Non-pigmented ciliary epithelial cell (primary cell): ENCODE measurements at places on chromosomes 5 and 9.
A peak's percentile ranks its signal among the peaks of the same experiment; 100 is the strongest.

DNA sequence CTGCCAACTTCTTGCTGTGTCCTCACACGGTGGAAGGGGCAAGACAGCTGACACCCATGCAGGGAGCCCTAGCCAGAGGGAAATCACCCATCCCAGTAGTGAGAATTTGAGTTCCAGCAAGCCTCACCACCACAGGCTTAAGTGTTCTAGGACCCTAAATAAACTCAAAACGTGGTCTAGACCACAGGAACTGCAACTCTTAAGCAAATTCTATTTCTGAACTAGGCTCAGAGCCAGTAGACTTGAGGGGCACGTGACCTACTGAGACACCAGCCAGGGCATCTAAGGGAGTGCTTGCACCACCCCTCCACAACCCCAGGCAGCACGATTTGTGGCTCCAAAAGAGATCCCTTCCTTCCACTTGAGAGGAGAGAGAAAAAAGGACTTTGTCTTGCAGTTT lies 96.0 kb upstream of the PHF24 start:
- no peak for DNase-seq

- no peak for DNase-seq
Observed at GRCh38 chr5:150496534-150496933, 11.4 kb upstream of the NDST1 start.

DNA sequence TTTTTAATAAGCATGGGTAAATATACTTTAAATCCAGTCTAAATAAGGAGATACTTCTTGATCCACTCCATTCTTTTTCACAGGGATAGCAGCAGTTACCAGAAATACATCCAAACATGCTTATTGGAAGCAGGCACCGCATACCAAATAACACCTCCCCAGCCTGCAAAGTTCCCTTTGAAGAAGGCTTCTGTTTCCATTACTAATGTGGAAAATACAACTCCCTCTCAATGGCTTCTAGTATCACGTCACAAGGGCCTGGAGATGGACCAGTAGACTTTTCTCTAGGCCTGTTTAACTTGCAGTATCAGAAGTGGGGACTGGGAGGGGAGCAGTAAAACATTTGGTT lies 20.8 kb downstream of the TMEM245 start:
- DNase-seq = no peak

GRCh38 chr5:73668017-73668416 lies 42.0 kb downstream of the ARHGEF28 start:
- DNase-seq = no peak

DNA sequence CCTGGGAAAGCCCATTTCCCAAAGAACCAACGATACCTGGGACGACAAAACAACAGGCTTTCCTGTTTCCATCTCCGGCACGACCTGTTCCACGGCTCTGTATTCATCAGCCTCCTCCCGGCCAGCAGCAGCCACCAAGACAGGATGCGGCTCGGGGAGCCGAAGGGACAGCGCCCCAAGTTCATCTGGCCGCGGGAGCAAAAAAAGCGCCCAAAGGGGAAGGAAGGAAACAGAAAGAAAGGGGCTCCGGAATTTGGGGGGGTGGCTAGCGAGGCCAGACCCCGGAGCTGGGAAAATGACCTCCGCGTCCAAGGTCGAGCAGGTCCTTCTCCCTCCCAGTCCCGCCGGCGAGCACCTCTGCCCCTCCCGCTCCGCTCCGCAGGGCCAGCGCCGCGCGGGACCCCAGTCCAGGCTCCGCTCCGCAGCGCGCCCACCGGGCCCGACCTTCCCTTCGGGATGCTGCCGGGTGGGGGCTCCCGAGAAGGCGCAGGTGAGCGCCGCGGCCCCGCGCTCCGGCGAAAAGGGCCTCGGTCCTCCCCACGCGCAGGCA lies 608 bp downstream of the ELOVL7 start:
- no peak for DNase-seq

DNA sequence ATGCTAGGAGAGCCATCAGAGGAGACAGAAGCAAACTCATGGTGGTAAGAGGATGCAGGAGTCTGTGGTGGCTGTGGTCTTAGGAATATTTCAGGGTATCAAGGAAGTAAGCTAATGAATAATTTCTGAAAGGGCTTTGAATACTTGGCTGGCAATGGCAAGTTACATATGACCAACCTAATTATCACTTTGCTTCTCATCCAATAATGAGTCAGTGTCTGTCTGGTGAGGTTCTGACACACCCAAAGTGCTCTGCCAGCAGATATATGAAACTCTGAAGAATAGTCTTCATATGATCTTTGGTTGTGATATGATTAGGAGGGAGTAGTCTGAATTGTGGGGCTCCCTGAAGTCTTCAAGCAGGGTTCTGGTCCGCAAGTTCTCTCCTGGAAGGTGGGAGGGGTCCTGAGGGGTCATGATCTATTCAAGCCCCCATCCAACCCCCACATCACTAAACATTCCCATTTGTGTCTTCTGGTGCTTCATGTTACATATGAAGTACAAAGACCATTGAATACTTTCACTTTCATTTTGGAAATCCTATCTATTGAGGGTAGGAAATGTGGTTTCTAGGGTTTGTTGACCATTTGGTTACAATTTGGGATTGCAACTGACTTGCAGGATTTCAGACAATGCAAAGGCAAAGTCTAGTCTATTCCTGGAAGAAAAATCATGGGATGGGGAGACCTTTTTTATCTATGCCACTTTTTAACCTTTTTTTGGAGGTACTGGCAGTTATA lies 199.9 kb upstream of the CDKN2B start:
- no peak for DNase-seq

GRCh38 chr5:140169410-140169809 lies 5.6 kb upstream of the CYSTM1 start:
- DNase-seq = no peak

DNA sequence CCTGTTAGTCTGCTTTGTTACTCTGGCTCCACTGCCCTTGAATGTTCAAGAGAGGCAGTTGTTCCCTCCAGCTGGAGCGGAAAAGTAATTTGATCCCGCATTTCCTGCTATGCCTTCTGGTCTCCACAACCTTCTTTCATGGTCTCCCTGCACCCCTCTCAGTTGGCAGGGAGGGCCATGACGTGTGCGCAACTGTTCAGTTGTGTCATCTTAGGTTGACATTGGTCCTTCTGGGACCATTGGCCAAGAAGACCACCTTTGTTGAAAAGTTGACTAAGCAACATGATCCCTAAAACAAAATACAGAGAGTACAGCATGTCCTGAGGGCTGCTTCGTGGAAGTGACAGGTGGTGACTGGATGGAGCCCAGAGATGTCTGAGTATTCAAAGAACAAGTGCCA lies 192.5 kb upstream of the TUT7 start:
- DNase-seq = no peak

- DNase-seq = no peak
Observed at GRCh38 chr5:31680528-31680927, 41.6 kb downstream of the PDZD2 start.

DNA sequence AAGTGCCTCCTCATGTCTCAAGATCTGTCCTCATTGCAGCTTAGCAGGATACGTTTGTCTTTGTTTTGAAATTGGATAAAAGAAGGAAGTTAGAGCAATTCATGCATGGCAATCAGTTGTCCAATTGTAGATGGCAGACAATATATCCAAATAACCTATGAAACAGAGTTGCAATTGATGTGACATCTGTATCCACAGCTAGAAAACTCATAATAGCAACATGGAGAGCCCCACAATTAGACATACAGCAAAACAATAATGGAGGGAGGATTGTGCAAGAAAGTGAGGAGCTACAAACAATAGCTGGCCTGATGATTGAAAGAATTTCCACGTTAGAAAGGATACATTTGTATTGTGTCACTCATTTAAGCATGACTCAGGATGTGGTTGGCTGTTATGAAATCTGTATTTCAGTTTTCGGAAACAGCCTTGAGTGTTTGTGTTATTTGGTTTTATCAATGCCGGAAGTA lies 132.0 kb downstream of the FAM174A start:
- DNase-seq = no peak

GRCh38 chr5:36052538-36052937 lies 14.1 kb downstream of the UGT3A2 start:
- DNase-seq = no peak

DNA sequence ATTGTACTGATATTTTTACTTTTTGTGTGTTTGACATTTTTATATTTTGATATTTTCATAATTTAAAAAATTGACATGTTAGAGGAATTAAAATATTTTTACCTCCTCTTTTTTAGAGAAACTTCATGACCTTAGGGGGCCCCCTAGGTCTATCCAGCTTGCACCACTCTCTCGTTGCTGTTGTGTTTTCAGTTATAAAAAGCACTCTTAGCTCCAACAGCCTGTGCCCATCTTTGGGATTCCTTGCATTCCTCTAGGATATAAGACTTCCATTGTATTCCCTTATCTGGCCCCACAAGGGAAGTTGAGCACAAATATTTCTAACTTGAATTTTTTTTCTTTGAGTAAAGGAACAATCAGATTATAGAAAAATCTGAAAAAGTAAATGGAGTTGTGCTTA lies 245.3 kb downstream of the SH3GL2 start:
- peak; percentile 22 for DNase-seq

GRCh38 chr5:111930905-111931461 lies 174.0 kb upstream of the NREP start:
- peak; percentile 73 for DNase-seq

DNA sequence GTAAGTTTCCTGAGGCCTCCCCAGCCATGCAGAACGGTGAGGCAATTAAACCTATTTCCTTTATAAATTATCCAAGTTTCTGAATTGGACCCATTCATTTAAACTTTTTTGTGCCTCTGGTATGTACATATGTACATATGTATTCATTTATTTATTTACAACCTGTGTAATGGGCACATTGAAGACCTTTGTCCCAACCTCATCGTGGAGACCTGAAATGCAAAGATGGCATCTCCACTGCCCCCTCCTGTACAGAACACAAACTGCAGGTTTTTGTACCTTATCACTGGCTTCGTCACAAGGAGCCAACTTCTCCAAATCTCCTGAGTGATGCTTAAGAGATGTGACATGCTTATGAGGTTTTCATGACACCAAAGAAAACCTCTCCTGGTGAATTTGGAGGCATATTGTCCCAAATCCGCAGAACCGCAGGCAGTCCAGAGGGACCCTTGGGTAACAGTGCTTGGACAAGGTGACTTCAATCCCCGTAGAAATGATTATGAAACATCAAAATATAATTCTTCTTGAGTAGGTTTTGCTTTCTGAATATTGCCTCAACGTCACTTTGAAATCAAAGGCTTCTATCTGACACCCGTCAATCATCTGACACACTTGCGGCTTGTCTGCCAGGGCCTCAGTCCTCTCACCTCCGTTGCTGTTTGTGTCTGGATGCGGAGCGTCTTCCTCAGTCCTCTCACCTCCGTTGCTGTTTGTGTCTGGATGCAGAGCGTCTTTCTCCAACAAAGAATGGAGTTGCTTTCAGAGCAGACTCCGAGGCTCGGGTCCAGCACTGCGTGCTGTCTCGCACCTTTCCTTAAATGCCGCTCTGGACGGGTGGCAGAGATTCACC lies 135.0 kb upstream of the IRX4 start:
- DNase-seq = no peak

DNA sequence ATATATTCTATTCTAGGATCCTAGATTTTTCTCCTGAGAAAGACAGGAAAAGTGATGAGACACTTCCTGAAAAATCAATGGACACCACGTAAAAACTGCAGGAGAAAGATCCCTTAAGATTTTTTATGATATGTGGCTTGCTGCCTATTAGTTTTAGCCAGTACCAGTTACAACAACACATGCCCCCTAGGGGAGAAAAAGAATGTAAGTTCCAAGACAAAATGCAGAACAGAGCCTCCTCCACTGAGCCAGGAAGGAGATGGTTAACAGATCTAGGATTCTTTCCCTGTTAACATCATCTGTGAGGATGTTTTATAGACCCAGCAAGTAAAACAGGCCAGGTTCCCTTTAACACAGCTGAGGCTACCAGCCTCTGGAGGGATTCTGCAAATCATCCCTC lies 574.7 kb downstream of the TLE4 start:
- DNase-seq = no peak

DNA sequence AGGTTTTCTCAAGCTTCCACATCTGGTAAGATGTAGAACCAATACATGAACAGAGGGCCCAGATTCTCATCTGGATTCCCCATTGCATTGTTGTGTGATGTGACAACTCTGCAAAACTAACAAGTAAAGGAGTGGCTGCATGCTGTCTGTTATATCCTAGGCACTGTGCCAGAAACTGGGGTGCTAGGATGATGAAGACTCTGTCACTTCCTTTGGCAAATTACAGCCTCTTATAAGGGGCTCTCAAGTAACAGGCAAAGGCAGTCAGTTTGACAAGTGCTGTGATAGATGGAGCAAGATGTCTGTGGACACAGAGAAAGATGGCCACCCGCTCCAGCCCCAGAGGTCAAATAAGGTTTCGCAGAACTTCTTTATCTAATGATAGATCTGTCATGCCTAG lies 115.7 kb downstream of the PAPPA start:
- no peak for DNase-seq

- no peak for DNase-seq
Observed at GRCh38 chr5:32165597-32165996, 8.5 kb downstream of the GOLPH3 start.
